Activated CD4-positive, alpha-beta T cell treated with anti-CD3 and anti-CD28 coated beads, Interleukin-2, Interleukin-4, amounts not matched to agents 100 ng/mL and 50 ng/mL, durations not matched to agents 16 hours and 8 hours (primary cell): ENCODE measurements at places on chromosomes 13 and 19.

- DNase-seq = no peak
Observed at GRCh38 chr19:43570174-43570791, 5.0 kb downstream of the XRCC1 start.

DNA sequence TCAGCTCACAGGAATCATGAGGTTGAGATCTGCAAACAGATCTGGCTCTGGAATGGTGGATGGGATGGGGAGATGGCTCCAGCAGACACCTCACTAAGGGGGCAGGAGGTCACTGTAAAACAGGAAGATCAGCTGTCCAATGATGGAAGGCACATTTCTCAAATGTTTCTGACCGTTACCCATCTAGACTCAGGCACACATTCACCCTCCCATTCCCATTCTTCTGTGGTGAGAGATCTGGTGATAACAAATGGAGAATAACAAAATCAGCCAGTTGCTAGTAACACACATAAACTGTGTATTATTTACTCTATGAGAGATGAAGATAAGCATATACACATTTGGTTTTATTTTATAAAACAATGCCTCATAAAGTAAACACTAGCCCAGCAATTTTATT, 235.9 kb downstream of the TSHZ3 start:
- DNase-seq = no peak

DNA sequence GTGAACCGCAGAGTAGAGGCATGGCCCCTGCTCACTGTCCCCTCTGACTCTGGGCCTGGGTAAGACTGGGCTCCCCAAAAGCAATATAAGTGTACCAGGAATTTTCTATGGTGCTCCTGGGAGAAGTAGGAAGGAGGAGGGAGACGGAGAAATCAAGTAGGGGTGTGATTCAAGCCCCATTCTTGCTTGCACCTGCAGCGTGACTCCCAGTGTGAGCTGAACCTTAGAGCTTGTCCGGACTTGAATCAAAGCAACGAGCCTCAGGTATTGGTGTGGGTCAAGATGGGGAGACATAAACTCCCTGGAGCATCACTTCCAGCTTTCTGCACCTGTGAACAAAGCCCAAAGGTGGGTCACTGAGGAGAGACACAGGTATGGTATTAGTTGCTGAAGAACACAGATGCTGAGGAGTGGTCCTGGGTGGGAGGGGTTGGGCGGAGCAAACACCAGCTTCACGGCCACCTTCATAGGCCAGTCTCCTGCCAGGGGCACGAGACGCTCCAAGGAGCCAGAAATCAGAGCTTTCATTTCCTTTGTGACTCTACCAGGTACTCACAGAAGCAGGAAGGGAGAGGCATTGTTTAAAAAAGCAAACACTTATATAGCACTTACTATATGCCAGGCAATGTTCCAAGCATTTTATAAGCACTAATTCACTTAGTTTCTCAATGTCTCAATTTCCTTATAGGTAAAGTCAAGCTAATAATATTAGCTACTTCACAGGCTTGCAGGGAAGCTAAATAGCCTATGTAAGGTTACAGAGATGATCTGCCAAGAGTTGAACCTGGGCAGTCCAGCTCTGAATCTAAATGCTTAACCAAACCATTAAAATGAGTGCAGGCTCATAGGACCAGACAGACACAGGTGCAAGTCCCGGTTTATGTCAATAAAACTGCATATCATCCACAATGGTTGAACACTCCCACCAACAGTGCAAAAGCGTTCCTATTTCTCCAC, 775.3 kb downstream of the UQCRFS1 start:
- no peak for DNase-seq

DNA sequence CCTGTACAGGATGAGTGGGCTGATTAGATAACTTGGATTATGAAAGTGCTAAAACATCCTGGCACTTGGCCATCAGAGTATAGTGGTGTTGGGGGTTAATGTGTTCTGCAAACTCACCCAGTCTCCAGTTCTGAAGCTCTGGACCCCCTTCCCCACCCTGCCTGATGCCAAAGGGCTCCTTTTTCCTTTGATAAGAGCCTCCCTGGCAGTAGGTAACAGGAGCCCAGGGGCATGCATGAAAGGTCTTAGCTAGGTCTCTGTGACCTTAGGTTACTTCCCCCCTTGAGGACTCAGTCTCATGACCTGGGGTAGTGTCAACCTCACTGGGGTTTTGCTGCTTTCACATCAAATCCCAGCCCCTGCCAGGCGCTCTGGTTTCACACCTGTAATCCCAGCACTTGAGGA, 2.5 kb downstream of the RPS28 start:
- no peak for DNase-seq

DNA sequence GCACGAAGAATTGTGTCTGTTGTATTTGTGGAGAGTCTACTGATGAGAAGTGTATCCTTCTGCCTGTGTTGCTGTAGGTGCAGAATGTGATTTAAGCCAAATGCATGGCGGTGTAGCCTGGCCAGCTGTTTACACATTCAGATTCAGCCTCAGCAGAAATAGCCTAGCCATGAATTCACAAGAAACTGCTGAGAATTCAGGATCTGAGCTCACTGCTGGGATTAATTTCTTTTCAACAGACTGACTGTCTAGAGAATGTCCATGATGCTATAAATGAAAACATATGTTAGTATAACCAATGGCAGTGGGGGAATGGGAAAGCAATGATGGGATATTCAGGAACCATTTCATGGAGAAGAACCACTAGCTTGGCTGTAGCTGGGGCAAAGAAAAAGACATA, 77.4 kb upstream of the RNF113B start:
- DNase-seq = no peak

DNA sequence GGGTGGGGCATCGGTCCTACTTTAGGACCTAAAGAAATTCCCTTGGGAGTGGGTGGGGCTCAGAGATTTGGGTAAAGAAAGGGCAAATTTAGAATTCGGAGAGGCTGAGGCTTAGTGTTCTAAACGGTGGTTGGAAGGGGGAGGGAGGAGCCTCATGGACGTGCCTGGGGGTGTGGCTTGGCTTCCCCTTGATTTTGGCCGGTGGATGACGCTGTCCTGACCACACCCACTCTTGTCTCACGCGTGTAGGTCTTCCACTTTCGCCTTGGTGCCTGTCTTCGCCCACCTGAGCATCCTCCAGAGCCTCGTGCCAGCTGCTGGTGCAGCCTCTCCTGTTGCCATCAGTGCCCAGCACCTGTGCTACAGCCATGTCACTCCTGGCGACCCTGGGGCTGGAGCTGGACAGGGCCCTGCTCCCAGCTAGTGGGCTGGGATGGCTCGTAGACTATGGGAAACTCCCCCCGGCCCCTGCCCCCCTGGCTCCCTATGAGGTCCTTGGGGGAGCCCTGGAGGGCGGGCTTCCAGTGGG, 1.2 kb upstream of the NUP62 start:
- DNase-seq = no peak

DNA sequence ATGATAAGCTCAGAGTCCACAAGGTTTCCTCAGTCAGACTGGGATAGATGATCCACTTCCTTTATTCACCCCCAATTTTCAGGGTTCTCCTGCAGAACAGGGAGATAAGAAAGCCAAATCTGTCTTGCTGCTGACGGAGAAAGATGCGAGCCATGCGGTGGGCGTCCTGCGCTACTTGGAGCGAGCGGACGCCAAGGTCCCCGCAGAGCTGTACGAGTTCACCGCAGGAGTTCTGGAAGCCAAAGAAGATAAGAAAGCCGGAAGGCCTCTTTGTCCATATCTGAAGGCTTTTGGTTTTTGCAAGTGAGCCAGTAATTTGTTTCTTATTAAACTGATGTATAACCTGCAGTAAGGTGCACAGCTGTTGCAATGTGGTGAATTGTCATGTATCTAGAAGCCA, 66.7 kb downstream of the SLC7A9 start:
- no peak for DNase-seq

DNA sequence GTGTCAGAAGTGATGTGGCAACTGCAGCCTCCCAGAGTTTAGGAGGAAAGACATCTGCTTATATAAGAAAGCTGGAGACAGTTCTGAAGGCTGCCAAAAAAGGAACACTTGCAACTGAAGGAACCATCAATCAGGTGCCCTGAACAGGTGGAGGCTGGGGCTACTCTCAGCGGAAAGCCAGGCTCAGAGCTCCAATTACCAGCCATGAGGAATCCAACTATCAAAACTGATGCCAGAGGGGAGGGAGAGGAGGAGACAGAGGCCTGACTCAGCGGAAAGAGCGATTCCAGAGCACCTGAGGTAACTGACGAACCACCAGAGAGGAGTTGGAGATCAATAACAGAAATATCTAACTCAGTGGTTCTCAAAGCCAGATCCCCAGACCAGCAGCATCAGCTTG, 24.3 kb downstream of the LEUTX start:
- DNase-seq = no peak

GRCh38 chr13:74184283-74184682, 50.1 kb upstream of the KLF12 start:
- DNase-seq = no peak

DNA sequence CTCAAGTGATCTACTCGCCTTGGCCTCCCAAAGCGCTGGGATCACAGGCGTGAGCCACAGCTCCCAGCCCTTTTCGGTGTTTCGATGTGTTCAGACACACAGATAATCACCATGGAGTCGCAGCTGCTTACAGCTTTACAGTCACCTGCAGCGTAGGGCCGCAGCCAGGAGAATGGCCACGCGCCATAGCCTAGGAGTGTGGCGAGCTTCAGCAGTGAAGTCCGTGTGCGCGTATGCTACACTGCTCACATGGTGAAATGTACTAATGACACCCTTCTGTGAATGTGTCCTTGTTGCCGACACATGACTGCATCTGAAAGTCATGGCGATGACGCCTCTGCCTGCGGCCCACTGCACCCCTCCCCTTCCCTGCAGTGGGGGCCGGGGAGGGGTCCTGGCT, 23.6 kb downstream of the AP3D1 start:
- DNase-seq = no peak

DNA sequence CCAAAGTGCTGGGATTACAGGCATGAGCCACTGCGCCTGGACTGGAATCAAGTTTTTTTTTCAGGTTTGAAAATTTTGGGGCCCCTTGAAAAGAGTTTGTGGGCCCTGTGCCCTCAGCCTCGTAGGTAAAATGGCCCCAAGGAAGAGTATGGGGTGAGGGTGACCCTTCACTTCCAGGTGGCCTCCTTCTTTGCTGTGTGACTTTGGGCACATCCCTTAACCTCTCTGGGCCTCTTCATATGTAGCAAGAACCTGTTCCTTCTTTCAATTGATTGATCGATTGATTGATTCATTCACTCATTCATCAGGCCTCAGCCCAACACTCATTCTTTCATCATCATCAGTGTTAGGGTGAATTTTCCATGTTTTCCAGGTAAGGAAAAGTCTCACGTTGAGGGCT, 3.4 kb upstream of the TMEM221 start:
- DNase-seq = no peak

DNA sequence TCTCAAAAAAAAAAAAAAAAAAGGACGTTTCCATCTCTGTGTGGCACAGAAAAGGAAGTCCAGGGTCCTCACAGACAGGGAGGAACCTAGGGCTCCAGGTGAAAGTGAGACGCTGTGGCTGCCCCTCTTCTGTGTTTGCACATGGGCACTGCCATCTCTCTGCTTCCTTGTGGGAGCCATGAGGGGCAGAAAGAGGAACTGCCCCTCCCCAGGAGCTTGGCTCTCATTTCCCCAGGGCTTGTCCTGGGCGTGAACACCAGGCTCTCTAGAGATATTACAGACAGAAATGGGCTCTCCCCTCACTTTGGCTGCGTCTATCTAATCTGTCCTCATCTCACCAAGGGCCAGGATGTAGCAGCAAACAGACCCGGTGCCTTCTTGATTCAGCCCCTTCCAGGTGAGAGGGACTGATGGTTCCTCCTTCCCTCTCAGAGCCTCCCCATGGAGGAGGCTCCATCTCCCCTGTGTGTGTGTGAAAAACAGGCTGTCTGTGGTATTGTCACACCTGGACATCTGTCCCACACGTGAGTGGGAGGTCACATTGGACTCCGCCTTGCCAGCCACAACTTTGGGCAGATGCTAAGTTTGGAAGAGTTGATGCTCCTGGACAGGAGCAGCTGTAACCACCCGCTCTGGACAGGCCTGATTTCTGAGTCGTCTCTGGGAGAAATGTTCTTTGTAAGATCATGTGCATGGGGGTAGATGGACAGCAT, 840 bp upstream of the LILRA4 start:
- no peak for DNase-seq

DNA sequence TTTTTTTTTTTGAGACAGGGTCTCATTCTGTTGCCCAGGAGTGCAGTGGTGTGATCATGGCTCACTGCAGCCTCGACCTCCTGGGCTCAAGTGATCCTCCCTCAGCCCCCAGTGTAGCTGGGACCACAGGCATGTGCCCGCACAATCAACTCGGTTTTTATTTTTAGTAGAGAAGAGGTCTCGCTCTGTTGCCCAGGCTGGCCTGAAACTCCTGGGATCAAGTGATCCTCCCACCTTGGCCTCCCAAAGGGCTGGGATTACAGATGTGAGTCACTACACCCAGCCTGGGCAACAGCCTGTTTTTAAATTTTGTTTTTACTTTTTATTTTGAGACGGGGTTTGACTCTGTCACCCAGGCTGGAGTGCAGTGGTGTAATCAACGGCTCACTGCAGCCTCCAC, 2.3 kb upstream of the KDM4B start:
- no peak for DNase-seq

GRCh38 chr13:53064731-53065130, 36.1 kb downstream of the OLFM4 start:
- no peak for DNase-seq

DNA sequence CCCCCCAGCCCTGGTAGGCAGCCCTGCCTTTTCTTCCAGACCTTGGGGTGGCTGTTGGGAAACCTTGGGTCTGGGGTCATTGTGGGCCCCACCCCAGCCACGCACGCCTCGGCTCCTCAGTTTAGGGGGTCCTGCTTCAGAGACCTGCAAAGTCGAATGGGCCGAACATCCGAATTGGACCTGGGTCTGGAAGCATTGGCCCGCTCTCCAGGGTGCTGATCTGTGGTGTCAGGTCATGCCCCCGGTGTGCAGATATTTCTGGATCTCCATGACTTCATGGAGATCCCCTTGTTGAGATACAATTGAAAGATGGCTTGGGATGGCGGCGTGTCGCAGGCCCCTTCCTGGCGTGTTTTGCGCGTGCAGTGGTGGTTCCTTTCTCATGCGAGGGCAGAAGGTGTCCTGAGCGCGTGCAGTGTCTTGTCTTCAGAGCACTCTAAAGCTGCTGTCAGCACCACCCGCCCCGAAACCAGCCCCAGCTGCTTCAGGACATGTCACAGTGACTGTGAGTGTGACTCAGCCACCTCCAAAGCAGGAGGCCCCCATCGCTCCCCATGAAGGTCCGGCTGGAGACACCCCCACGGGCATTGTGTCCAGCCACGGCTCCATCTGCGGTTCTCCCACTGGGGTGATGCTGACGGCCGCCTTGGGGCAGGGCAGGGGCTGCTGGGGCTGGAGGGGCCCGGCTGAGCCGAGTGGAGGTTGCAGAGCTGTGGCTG, 112.7 kb downstream of the KDM4B start:
- no peak for DNase-seq

GRCh38 chr19:17475541-17476115, 5.3 kb downstream of the SLC27A1 start:
- DNase-seq = no peak
